ENCODE measurements at places on chromosomes 4 and X. TPM values are rescaled to one million over a fixed set of nuclear protein-coding genes. Genes with fewer than 3 reads are reported as not detected.

DNA sequence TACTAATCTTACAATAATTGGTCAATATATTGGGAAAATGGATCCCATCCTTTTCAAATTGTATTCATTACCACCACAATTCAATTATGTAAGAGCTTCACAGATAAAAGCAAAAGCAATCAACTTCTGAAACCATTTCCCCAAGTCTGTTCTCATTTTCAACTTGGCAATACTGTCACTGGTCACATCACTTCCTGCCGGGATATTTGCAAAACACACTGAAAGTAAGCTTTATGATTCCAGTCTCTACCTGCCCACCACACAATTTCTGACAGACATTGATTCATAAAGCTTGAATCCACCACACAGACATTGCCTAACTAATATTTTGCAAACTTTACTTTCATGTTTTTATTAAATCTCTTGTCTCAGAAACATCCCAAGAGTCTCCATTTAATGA lies 53.6 kb downstream of the LIN54 start:
- no peak for DNase-seq

- DNase-seq = no peak
Measured at GRCh38 chr4:182880387-182881356, 36.5 kb downstream of the DCTD start.

DNA sequence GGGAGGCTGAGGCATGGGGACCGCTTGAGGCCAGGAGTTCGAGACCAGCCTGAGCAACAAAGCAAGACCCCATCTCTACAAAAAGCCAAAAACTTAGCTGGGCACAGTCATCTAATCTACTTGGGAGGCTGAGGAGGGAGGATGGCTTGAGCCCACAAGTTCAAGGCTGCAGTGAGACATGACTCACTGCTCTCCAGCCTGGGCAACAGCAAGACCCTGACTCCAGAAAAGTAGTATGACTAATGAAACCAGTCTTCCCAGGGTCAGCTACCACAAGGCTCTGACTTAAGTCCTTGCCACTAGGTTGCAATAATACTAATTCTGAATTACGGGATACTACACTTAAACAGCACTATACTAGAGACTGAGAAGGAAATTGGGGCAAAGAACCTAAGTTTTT lies 33.1 kb downstream of the ERVMER34-1 start:
- no peak for DNase-seq

- no peak for DNase-seq
Measured at GRCh38 chrX:145727476-145727875, 90.2 kb upstream of the SLITRK2 start.

DNA sequence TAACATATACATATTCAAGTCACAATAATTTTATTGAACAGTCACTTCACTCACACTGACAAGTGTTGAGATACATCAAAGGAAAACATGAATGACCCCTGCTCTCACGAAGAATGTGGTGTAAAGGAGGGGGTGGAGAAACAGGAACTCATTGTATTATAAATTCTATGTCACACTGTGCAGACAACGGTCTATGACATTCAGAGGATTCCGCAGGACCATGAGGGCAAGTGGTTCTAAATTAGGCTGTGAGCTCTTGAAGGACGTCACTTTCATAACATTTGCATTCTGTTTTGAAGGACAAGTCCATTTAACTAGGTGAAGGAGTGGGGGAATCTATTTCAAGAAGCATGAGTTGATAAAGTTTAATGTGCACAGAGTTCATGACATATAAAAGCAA lies 415.2 kb upstream of the HS3ST1 start:
- no peak for DNase-seq

GRCh38 chr4:47646372-47646771 lies 161.3 kb downstream of the ATP10D start:
- no peak for DNase-seq

DNA sequence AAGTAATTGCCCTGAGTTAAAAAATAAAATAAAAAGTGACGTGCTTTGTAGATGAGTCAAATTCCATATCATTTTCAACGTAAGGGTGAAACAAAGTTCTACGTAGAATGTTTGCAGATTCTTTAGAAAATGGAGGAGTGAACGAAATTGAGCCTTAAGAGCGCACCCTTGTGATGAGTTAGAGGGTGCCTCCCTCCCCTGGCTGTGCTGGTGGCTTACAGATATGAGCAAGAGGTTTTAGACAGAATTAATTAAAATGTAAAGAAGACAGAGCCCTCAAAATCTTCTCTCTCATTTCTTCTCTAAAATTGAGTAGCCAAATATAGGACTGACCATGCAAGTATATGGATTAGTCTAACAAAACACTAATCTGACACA lies 30.2 kb upstream of the LGI2 start:
- no peak for DNase-seq

GRCh38 chrX:140477987-140478386 lies 26.9 kb downstream of the SOX3 start:
- no peak for DNase-seq

DNA sequence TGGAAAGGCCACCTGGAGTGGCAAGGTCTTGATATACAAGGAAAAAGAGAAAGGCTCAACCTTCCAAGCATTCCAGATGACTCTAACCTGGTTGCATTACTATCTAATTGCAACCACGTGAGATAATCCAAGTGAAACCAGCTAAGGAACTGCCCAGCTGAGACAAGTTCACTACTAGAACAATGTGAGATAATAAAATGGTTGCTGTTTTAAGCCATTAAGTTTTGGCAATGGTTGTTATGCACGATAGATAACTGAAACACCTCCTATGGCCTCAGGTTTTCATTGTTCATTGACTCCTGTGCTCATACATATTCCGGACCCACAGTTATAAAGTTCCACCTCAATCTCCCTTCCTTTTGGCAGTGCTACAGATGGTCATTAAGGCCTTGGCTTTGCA lies 9.2 kb upstream of the CXorf66 start:
- DNase-seq = no peak

GRCh38 chrX:68999356-68999755 lies 165.9 kb downstream of the PJA1 start:
- DNase-seq = no peak

- DNase-seq = no peak
Measured at GRCh38 chr4:14863418-14864364, 138.6 kb upstream of the CPEB2 start.

DNA sequence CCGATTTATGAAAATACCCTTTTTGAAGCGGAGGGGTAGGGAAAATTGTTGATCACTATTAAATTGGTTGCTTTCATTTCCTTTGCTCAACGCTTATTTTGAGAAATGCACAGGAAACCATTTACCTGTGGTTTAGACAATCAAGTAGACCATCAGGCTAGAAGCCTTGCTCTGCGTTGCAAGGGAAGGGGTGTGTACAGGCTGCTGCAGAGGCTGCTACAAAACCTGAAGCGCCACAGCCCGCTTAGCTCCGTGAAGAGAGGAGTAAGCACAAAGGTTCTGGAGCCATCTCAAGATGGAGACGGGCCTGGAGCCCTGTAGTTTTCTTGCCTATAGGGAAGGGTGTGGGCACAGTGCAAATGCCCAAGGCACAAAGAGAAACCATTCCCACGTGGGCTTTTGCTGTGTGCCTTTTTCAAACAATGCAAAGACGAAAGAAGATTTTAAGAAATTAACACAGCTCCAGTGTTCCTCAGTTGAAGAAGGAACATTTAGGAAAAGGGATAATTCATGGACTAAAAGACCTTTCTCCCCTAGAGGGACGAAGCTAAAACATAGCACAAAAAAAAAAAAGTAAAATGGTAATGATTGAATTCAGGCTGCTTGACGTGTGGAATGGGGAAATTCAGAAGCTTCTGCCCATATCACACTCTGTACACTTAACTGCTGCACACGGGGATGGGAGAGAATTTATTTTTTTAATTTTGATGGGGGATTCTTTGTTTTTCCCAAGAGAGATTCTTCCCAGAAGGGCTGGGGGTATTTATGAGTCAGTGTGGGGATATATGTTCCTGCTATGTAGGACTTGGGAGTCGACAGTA lies 3.5 kb downstream of the TMSB4X start:
- no peak for DNase-seq

GRCh38 chr4:108635070-108635655 lies 14.8 kb downstream of the RPL34 start:
- DNase-seq = no peak

GRCh38 chr4:79673377-79673776 lies 265.3 kb upstream of the GK2 start:
- DNase-seq = no peak

DNA sequence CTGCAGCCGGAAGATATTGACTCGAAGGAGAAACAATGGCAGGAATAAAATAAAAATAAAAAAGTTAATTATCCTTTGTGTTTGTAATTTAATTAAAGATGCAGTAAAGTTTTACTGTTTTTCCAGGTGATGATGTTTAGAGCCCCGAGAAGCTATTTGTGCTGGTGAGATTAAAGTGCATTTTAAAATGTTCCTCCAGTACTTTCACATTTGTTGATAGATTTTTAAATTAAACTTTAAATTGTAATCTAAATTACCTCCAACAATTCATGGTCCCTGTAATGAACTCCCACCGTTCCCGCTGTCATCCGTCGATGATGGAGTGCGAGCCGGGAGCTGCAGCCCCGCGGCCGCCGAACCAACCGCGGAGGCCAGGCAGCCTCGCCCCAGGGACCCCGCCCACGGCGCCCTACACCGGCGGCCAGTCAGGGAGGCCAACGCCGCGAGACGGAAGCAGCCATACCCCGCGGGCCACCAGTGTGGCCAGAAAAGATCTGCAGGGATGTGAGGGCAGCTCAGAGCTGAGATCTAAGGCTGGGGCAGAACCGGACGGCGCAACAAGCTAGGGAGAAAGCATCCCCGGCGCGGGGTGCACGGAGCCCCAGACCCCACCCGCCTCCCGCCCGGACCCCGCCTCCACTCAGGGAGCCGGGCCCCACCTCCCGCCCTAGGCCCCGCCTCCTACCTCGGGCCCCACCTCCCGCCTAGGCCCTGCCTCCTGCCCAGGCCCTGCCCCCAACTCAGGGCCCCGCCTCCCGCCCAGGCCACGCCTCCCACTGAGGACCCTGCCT lies 104.0 kb downstream of the FAM53A start:
- DNase-seq = peak; percentile 91

- no peak for DNase-seq
Measured at GRCh38 chr4:56906489-56907393, 959 bp upstream of the REST start.

DNA sequence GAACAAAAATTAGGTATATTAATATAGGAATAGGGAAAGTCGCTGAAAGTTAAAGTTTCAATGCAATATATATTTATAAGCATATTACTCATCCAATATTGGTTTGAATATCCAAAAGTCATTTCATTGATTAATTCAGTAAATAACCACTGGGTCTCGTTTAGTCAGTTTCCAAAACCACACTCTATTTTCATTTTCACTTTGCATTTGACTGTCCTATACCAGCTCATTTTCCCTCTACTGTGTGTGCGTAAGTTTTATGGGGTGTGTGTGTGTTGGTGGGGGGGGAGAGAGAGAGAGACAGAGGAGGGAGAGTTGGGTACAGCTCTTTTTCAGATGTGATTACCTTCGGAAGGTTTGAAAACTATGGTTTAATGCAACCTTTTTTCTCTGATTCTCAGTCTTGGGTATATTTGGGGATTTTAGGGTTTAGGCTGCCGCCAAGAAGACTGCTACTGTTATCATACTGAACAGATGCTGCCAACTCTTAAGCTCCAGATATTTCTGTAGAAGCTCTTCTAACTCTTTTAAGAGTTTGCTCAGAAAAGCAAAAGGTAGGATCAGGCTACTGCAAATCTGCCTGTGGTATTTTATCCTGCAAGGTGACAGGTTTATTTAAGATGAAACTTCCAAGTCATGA lies 1427.4 kb downstream of the PCDH7 start:
- DNase-seq = no peak

DNA sequence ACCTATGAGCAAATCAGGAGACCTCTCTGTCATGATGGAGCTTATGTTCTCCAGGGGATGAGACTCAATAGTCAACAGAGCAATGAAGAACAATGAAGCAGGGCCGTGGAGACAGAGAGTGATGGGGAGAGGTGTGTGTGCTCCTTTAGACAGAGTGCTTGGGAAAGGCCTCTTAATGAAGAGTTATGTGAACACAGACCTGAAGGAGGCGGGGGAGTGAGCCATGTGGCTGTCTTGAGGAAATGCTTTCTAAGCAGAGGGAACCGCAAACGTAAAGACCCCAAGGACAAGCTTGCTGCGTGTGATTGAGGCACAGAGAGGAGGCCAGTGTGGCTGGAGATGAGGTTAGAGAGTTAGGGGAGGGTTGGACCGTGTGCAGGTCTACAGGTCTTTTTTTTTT lies 53.1 kb downstream of the CHRNA9 start:
- DNase-seq = no peak

DNA sequence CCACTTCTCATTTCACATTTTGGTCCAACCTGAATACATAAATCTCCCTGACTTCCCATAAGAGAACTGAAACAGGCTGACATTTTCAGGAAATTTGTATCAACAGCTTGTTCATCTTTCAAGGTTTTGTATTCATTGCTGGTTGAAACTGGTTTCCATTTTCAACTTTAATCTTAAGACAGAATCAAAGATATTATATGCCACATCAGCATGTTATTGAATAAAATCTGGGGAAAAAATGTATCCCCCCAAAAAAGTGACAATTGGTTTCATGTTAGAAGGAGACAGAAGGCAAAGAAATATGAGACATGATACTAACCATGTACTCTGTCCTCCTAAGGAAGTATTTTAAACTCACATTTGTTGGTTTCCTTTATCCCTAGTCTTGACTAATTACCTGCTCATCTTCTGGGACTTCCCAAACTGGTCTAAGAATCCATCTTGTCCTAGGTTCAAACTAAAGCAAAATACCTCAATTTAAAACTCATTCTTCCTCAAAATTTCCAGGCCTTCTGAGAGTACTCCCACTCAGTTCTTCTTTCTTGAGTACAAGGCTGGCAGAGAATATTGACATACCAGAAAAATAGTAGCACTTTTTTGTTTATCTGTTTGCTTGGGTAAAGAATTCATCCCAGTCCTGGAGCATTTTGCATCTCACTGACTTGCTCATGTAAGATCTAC lies 3.1 kb upstream of the ANTXR2 start:
- DNase-seq = no peak

The USP17L18 gene
- total RNA-seq = not detected

The HGFAC gene
- not detected for total RNA-seq

The NALF2 gene
- 3.6 TPM for total RNA-seq

The BST1 gene
- total RNA-seq = 10.2 TPM

The EVC2 gene
- total RNA-seq = not detected

The USP17L29 gene
- total RNA-seq = not detected
